ENCODE measurements at places on chromosomes 16 and 17.

DNA sequence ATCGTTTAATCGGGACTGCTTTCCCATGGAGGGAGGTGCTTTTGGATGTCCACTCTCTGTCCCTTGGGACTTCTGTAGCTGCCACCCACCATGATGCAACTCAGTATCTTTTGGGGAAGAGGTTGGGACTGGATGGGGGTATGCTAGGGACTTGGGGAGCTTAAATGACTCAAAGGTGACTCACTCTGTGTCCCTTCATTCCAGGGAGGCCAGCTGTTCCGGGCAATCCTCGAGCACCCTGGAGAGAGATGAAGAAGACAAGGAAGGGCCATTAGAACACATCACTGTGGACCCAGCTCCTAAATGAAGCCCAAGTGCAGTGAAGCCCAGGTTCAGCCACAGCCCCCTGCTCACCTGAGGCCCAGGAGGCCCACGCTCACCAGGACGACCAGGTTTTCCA lies 4.6 kb downstream of the COL1A1 start:
- no peak for DNase-seq

DNA sequence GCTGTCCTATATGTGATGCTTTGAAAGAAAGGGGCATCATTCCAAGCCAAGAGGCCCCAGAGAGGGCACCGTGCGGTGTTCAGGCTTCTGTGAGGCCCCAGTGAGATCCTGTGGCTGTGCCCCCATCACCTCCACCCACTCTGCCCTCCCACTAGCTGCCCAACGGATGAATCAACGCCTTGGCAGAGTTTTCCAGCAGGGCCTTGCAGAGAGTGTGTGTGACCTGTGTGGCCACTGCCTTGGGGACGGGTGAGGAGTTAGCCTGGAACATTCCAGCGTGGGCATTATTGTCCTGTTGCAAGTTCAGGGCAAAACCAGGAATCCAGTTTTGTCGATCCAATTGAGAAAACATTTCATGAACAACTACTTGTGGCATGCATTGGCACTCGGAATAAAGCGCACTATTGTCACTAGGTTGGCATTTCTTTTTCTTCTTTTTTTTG lies 53.7 kb downstream of the SF3B3 start:
- DNase-seq = no peak

DNA sequence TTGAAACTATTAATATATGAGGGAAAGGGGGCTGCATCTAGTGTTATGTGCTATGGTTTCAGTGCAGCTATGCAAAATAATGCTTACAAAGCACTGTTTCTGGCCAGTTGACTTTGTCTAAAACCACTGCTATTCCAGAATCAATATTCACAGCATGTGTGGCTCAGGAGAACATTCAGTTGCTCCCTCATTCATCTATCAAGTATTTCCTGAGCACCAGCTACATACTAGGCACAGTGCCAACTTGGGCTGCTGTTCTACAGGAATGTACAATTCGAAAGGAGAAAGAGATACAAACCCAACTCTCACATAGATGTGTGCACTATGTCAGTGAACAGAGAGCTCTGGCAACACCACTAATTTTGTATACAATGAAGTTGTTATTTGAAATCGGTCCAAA lies 183.0 kb downstream of the PHKB start:
- DNase-seq = no peak

DNA sequence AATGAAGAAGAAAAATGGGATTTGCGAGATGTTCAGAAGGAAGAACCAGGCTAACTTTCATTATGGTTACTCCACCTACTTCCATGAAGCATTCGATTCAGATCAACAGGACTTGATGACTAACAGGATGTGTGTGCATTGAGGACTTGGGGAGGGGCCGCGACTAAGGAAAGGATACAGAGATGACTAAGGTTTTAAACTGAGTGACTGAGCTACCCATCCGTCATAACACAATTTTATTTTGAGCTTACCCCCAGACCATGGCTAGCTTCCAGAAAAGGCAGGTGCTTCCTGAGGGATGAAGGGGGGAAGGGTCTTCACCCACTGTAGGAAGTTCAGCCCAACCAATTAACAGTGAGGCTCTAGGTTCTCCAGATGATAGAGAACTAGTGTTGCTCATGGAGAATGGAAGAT lies 2.5 kb upstream of the CDYL2 start:
- no peak for DNase-seq

Measured in osteocyte (in vitro differentiated cells).